ENCODE measurements at places on chromosomes 11 and 22.

- no peak for DNase-seq
Observed at GRCh38 chr11:107708792-107709191, 3.1 kb downstream of the SLN start.

- no peak for DNase-seq
Observed at GRCh38 chr11:5923794-5924193, 18.3 kb upstream of the OR56A3 start.

DNA sequence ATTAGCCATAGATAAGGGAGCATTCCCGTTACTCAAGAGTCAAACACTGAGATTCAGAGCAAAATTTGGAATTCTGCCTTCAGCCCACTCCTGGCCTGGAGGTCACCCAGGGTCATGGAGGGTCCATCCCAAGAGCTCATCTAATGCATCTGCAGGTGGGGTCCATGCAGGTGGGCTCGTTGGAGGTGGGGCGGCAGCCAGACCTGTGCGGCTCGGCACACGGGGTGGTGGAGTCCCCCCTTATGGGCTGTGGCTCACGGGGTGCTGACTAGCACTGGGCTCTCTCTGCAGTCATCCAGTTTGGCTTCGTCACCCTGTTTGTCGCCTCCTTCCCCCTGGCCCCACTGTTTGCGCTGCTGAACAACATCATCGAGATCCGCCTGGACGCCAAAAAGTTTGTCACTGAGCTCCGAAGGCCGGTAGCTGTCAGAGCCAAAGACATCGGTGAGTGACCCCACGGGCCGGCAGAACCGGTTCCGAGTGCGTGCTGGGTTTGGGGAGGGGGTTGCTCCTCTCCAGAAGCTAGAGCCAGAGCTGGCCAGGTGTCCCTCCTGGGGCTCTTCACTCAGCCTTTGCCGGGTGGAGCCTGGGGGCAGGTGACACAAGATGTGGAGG is 32.4 kb upstream of the FADD start:
- no peak for DNase-seq

DNA sequence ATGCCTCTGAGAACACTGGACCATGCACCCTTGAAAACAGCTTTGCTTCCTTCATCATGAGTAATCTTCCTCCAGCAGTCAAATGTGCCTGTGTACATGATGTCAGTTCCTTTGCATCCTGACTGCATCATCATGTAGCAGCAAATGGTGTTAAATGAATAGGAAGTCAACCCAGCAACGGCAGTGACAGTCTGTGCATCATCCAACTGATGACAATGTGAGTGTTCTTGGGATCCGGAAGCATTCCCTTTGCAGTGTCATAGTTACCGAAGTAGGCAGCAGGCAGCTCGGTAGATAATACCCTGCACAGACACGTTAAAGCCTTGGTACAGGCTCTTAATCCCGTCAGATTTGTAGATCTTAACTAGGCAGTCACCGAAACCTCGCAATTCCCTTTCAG is 2.5 kb downstream of the WBP2NL start:
- no peak for DNase-seq

GRCh38 chr11:112174789-112175598 is at the start of gene BCO2:
BCO2 (plus strand) TSS chr11:112175512; CDS start chr11:112175602, 90 bp downstream.
- peak; percentile 13 for DNase-seq

GRCh38 chr11:73475549-73476095 is 99.4 kb downstream of the RELT start:
- no peak for DNase-seq

DNA sequence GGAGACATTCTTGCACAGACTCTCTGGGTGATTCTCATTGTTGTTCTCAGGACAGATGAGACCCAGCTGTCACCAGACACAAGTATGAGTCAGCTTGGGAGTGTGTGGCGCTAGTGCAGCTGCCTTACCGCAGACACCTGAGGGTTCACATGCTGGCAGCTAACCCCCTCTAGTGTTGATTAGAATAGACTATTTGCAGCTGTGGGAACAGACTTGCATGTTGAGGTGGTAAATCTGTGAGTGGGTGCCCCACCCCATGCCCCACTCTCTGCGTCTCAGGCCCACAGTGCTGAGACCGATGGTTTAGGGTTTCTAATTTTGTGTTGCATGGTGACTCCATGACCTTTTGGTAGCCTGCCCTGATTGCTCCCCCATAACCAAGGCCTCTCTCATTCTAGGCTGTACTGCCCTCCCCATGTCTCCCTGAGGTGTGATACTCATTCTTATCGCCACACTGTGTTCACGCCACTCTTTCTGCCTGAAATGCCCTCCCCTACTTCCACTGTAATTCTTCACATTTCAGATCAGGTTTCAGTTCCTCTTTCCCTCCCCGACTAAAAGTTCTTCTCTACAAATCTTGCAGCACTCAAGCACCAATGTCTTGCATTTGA is 73.7 kb upstream of the KIRREL3 start:
- no peak for DNase-seq

DNA sequence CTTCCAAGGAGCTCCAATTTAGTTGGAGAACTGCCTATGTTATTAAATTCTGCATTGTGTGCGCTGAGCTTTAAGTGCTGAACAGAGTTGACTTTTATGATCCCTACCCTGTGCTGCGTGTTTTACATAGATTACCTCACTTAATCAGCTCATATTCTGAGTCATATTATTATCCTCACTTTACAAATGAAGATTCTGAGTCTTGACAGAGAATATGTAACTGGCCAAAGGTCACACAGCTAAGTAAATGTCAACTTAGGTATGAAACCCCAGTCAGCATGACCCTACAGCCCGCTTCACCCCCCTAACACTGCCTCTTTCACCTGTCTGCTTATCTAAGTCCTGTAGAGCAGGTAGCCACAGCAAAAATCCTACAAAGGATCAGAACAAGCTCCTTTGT is 19.8 kb upstream of the TMPRSS5 start:
- DNase-seq = no peak

DNA sequence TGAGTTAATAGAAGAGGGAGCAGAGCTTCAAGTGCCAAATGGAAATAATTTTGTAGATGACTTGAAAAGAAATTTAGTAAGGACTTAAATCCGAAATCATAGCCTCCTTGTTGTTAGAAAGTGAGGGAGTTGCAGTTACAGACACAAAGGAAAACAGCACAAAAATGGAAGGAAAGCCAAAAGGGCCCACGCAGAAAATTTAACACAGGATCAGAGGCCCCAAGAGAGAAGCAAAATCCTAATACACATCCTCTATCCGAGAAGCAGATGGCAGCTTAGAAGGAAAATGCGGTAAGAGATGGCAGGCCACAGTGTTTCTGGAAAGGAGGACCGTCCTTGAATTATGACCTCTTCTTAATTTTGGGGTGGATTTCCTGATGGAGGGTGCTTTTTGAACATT is 48.7 kb upstream of the SYT13 start:
- no peak for DNase-seq

GRCh38 chr11:74936087-74936486 is 12.8 kb downstream of the XRRA1 start:
- DNase-seq = no peak

DNA sequence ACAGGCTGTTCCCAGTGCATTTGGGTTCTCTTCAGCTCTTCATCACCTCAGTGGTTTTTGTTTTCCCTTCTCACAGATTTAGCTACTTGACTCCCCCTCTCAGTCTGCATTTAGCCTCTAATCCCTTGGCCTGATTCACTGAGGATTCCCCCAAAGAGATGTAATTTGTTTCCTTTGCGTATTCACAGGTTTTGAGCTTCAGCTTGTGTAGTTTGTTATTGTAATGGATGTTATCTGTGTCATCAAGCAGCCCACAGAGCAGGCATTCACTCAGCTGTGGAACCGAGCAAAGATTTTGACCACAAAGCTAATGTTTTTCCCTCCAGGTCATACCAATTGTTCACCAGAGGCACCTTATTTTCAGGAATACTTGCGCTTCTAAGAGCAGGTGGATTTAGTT is 6.4 kb upstream of the ME3 start:
- no peak for DNase-seq

- no peak for DNase-seq
Observed at GRCh38 chr11:87116185-87116584, 78.5 kb downstream of the TMEM135 start.

DNA sequence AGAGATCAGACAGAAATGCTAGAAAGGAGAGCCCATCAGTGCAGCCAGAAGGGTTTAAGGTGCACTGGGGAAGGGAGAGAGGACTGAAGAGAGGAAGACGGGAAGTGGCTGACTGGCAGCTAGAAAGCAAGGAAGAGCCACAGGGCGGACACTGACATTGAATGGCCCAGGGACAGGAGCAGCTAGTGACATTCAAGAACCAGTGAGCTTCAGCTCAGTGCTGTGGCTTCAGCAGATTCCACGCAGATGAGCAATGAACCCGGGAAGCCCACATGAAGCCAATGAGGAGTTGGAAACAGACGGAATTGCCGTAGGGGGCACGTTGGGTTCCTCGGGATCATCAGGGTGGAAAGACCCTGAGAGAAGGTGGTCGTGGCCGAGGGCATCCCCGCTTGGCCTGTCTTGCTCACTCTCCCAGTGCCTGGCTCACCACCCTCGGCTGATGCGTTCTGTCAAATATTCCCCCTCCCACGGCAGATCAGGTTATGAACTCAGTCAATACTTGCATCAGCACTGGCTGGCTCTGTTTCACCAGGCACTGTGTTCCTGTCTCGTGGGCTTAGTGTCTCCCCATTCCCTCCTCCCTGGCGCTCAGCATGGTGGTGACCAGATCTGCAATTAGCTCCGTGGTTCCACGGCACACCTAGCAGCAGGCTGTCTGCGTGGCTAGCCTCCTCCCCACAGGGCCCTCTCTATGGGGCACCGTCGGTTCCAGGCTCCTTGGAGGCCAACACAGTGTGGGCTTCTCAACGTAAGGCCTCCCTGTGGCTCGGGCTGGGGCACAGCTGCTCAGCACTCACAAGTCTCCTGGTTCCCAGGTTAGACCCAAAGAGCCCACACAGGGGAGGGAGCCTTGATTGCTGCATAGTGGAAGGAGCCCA is 145.5 kb downstream of the TRIM29 start:
- DNase-seq = no peak

- DNase-seq = no peak
Observed at GRCh38 chr11:69299572-69299971, 5.6 kb downstream of the MYEOV start.

DNA sequence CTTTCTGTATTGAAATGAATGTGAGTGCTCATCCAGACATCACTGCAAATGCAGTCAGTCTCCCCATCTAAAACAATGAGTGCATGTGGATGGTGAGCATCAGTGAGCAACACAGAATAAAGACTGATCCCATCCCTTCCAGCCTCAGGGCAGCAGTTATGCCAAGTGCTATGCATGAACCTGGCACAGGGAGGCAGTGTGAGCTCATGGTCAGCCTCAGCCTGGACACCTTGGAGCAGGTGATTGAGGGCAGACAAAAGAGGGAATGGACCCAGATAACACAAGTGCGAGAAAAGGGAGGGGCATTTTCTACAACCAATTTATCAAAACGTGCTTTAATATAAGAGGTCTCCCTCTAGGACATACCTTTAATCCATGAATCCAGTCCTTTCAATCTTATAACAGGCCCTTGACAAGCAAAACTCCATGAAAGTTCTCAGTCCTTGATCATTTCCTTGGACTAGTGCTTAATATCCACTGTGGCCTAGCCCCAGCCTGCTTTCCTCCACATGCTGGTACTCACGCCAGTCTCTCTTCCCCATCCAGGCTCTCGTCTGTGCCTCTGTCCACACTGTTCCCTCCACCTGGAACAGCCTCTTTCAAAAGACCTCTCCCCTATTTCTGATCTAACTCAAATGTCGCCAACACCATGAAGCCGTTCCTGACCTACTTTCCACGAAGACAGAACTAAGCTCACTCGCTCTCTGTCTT is 50.5 kb upstream of the LRRC55 start:
- no peak for DNase-seq

GRCh38 chr11:15675683-15676082 is 561.0 kb downstream of the INSC start:
- DNase-seq = no peak

GRCh38 chr11:64923151-64923661 is 1.3 kb upstream of the PPP2R5B start:
- no peak for DNase-seq

DNA sequence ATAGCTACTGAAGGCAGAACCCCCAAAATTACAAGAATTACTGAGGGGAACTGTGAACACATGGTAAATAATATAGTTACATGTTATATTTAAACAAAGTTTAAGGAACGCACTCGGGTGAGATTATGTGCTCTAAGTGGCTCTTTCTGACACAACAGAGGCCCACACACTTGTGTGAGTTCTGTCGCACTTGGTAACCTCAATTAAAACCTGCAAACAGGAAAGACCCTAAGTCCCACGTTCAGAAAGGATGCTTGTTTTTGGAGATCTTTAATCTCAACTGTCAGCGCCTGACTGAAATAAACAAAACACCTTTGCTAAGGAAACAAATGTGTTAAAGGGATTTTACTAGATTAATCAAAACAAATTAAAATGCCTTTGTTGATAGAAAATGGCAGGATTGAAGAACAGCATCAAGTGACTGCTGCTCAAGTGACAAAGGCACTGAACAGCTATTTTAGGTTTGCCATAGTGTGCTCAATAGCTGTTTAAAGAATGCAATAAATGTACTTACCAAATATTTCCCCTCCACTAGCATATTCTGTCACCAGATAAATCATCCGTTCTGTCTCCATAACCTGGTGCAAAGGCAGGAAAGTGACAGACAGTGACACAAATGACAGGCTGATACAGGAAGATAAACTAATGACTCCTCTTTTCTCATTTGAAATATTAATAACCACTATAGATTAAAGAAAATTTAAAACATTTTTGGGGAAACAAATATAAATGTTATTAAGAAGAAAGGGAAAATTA is 116.3 kb upstream of the APOA1 start:
- no peak for DNase-seq

- no peak for DNase-seq
Observed at GRCh38 chr11:18304745-18305144, 17.2 kb downstream of the HPS5 start.

Data from stimulated activated CD8-positive, alpha-beta memory T cell treated with anti-CD3 and anti-CD28 coated beads, Interleukin-12 subunit alpha, Interleukin-12 subunit beta, amount 100 ng/mL, for 4 hours (primary cell).